ENCODE measurements at places on chromosomes 7 and 10.

DNA sequence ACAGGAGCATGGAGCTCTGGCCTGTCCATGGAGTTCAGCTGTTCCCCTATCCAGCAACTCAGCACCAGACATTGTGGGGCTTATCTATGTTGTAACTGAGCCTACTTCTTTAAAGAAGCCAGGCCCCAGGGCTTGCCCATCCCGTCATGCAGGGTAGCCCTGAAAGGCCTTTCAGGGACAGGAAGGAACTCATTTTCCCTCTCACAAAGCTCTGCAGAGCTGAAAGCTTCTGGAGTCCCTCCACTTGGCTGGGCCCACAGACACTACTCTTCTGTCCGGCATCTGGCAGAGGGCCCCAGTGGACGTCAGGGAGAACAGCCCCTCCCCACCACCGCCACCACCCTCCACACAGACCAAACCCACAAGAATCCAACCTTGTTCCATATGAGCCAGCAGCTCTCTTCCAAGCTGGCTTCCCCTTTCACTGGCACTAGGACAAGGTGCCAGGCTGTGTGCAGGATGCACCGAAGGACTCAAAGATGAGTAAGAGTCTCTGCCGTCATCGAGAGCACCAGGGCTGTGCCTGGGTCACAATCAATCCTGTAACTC, 33.1 kb downstream of the DENND2A start:
- DNase-seq, result no peak

DNA sequence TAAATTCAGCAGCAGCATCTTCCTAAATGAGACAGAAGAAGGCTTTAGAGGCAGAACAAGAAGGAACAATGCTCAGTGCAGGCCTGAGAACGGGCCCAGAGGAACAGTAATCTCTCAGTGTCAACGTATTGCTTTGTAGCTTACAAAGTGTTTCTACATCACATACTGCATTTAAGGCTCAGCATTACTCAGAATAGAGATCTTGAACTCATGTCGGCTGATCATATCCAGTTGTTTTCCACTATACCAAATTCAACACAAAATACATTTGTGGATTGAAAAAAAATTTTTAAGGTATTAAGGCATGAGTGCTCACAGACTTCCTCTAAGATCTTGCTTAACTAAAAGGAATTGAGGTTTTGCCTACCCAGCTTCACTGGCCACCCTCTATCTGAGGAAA, 325.1 kb downstream of the HPSE2 start:
- no peak for DNase-seq

GRCh38 chr7:146397141-146397540, 280.5 kb downstream of the CNTNAP2 start:
- DNase-seq, result no peak

GRCh38 chr7:25770235-25770634, 381.8 kb upstream of the NFE2L3 start:
- no peak for DNase-seq

DNA sequence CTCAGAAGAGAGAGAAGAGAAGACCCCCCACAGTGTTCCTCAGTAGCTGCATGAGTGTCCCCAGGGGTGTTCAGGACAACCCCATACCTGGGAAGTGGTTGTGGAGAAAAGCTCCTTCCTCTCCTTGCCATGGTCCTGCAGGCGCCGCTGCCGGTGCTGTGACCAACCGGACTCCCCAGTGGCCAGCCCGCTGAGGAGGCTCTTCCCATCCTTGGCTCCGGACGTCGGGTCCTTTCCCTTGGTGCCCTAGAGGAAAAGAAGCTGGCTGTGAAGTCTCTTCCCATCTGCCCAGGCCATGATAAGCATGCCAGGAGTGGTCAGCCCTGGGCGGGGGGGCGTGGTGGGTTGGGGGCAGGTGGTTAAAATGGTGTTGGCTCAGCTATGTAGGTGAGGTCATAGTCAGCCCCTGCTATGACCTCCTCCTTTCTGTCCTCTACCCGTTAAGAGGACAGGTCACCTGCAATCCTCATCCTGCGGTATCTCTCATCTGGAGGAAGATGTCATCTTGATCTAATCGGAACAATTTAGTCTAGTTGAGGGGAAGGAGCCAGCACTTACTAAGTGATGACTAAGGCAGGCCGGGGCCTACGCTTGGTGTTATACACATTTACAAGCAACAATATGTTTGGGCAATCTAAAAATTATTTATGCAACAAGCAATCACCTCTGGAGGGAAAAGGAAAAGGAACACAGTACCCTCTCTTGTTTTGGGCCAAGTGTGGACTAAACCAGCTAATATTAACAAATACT, 13.2 kb downstream of the WDR91 start:
- no peak for DNase-seq

DNA sequence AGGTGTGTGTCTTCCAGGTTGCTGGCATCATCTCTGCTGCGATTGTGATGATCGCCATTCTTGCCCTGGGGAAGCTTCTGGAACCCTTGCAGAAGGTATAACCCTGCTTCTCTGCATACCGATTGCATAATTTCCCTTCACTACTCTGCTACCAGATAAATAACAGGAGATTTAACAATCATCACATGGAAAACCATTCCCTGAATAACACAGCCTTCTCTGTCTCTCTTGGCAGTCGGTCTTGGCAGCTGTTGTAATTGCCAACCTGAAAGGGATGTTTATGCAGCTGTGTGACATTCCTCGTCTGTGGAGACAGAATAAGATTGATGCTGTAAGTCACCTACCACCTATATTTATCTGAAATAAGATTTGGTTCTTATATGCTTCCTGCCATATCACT, 33.8 kb downstream of the SLC26A4 start:
- no peak for DNase-seq

- no peak for DNase-seq
These were observed 741 bp downstream of the PRAP1 start for GRCh38 chr10:133347710-133348517.

- DNase-seq, result no peak
These were observed 85.5 kb downstream of the CUX1 start for GRCh38 chr7:101902680-101903514.

DNA sequence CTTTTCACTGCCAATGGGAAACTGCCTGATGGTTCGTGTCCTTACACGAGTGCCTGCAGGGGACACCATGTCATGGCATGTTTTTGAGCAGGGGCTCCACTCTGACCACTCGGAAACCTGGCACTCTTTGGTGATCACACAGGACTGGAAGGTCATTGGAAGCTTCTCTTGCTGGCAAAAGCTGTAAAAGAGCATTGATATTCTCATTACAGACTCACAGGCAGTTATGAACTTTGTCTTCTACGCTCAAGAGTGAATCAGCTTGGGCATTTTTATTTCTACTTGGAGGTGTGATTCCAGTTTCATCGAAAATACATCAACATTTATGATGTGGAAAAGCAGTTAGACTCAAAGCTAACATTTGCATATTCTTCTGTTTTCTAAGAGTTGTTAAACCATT, 238.7 kb downstream of the THSD7A start:
- DNase-seq, result no peak

DNA sequence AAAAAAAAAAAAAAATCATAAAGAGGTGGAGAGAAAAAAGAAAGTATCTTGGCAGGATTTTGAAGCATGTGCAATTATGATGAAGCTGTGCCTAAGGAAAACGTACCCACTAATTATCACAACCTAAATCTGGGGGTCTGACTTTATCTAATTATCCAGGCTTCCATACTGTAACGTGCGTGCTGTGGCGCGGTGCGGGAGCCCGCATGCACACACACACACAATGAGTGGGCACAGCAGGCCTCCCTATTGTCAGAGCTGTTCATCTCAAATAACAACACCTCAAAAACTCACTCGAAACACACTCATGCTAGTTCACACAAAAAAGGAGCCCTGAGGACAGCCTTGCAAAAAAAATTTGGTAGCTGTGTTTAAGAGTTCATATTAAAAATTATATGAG, 31.9 kb downstream of the BEND7 start:
- no peak for DNase-seq

- DNase-seq, result no peak
These were observed 157.4 kb upstream of the MAGI2 start for GRCh38 chr7:79610748-79611304.

All from stimulated activated CD8-positive, alpha-beta memory T cell treated with anti-CD3 and anti-CD28 coated beads, Interleukin-12 subunit alpha, Interleukin-12 subunit beta, amount 100 ng/mL, for 1 hour (primary cell).